Pulmonary artery endothelial cell (primary cell): ENCODE measurements at places on chromosomes 16 and 17.

DNA sequence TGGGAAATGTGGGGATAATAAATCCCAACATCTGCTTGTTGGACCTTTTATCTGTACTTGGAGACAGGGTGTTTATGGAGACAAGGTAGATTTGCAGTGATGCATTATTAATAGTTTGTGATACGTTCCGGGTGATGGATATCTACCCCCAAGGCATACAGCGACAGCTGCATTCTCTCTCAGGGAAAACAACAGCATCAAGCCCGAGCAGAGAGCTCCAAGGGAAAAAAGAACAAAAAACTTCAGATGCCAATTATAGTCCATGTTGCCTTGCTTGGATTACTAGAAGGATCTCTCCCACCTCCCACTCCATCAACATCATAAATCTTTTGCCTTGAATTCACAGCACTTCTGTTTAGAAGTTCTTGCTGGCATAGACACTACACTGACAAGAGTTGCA is 187.5 kb upstream of the CDH11 start:
- DNase-seq: no peak

DNA sequence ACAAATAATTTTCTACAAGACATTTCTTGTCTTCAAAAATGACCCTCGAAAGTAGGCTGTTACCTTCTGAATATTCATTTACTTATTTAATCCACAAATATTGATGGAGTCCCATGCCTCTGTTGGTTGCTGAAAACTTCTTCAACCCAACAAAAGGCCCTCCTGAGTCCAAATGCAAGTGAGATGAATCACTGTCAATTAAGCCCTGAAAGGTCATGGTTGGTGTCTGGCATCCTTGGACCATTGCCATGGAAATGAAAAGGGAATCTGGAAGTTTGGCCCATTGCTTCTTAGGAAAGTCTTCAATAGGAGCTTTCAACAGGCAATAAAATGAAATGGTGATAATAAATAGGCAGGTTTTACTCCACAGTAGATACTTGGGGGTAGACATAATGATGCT is 364.7 kb upstream of the DYNLRB2 start:
- no peak for DNase-seq

DNA sequence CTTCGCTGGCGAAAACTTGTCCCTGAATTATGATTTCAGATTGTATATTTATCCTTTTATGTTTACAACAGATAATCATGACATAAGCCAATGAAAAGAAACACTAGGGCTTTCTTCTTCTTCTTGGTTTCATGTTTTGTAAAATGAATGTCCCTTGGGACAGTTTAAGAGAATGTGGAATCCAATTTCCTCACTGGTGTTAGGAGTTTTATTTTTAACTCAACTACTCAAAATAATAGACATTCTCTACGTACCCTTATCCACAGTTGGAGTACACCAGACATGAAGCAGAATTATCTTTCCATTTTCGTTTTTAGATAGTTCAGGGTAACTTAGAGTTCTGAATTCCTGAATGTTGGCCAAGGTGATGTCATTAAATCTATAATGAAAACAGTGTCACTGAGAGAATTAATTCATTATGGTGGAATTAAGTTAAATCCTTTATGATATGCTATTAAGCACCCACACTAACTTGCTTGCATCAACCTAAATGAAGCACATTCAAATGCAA is 43.4 kb downstream of the IRX6 start:
- DNase-seq: no peak

DNA sequence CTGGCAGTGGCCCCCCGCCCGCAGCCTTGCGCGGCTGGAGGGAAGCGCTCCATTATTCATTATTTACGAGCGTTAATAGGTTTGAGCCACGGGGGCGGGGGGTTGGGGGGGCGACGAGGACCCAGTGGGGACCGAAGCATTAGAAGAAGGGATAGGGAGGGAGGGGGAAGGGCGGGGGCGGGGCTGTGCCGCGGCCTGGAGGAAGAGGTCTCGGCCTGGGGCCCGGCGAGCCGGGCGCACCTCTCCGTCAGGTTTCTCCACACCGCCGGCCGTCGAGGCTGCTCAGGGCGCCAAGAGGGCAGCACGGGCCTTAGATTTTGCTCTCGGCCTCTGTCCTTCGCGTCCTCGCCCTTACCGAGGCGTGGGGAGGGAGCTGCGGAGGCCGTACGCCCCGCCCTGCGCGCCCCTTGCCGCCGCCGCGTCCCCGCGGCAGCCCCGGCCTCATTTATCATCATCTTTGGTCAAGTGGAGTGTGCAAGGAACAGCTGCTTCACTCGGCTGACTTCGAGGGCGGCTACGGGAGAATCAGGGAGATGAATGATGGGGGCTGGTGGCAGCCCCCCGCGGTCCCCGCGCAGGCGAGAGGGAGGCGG is 54.2 kb downstream of the SREBF1 start:
- DNase-seq: no peak

- DNase-seq: no peak
These were observed 47.8 kb downstream of the ARHGAP27 start for GRCh38 chr17:45384789-45385262.
